NCI-H1694 treated with DMSO at 0.1 percent for 48 hours (cell line): ENCODE measurements at places on chromosomes 13 and 19.

- DNase-seq: no peak
Observed at GRCh38 chr19:19626516-19627472, 1.2 kb downstream of the LPAR2 start.

DNA sequence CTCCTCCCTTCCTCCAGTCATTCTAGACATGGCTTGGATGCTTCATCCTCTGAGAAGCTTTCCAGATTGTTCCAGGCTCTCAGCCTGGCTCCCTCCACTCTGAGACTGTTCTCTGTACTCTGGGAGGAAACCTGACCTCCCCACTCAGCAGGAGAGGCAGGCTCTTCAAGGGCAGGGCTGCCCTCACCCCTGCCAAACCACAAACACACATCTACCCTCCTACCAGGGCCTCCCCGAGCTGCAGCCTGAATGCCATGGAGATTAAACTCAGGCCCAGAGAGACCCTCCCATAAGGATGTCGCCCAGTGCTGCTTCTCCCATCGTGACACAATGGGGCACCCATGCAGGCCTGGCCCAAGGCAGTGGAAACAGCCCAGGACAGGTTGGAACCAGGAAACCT is 16.2 kb downstream of the NUMBL start:
- DNase-seq: no peak

- no peak for DNase-seq
Observed at GRCh38 chr13:65508338-65508737, 1721.8 kb downstream of the PCDH9 start.

DNA sequence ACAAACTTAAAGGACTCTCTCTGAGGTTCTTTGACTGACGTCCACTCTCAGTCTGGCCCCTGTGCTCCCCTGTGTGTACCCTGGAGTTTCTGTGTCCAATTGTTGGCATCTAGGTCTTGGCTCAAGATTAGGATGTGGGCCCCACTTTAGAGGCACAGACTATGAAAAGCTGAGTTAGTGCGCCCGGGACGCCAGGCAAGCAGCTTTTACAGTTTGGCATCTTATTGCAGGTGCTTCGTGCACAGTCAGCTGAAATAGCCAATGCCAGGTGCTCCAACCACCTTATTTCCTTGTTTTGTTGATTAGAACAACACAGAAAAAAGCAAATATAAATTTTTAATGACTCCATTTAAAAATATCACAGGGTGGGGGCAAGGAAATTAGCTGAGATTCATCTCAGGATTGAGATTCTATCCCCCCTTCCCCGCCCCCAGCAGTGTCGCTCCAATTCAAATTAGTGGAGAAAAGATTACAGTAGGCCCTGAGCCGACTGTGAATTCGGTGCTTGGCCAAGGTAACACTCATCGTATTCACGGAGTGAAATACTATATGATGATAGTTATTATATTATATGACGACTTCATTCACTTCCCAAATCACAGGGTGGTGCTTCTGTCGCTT is 4.3 kb downstream of the SOX1 start:
- DNase-seq: no peak

- no peak for DNase-seq
Observed at GRCh38 chr13:33891196-33891742, 73.3 kb downstream of the RFC3 start.

- no peak for DNase-seq
Observed at GRCh38 chr13:77729502-77730221, 32.2 kb downstream of the SLAIN1 start.

DNA sequence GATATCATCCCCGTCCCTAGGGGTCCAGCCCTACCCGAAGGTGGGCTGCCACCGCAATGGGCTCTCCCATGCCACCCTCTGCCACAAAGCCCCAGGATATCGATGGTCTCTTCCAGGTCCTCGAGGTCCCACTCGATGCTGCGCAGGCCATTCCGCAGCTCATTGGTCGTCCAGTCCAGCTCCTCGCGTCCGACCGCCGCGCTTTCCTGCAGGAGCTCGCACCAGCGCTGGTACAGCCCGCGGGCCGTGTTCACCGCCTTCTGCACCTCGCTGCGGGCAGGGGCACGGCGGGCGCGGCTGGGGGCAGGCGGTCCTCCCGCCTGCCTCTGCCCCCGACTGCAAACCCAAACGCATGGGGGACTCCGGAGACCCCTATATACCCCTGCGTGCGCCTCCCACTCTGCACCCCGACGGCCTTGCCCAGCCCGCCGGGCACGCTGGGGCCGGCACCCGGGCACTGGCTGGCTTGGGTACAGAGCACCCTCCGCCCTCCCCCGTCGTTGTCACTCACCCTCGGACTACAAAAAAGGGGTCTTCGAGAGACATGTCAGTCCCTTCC is 468 bp downstream of the STX10 start:
- no peak for DNase-seq

GRCh38 chr19:6100284-6100915 is 9.9 kb downstream of the RFX2 start:
- no peak for DNase-seq

DNA sequence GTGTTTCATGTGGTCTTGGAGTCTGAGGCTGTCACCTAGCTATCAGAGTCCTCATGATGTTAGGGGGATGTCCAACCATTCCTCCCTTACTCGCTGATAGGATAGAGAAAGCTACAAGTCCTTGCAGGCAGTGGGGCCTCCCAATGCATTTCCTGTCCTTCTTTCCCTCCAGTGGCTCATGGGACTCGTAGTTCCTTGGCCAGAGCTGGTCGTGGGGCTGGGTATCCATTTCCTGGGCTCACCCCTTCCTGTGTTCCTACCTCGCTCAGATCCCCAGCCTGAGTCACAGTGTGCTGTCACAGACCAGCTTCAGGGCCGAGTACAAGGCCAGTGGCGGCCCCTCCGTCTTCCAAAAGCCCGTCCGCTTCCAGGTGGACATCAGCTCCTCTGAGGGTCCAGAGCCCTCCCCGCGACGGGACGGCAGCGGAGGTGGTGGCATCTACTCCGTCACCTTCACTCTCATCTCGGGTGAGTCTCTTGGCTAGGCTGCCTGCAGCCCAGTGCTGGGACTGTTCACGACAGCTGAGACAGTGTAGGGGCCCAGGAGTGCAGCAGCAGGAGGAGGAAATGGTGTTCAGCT is 19.1 kb downstream of the TMEM150B start:
- DNase-seq: no peak

DNA sequence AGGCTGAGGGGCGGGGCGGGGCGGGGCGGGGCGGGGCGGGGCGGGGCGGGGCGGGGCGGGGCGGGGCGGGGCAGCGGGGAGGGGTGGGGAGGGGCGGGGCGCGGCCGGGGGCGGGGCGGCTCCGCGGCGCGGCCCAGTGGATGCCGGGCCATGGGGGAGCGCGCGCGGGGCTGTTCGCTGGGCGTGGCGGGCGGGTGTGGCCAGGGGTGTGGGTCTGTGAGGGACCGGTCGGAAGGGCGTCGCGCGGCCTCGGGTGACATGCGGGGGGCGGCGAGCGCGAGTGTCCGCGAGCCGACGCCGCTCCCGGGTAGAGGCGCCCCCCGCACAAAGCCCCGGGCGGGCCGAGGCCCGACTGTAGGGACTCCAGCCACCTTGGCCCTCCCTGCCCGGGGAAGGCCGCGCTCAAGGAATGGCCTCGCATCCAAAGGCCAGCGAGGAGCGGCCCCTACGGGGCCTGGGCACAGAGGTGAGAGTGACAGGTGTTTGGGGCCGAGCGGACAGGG is at the start of gene ZFP28:
ZFP28 (plus strand) TSS at position 188 of the 503 bp plus-strand sequence; CDS start at position 259, 71 bp downstream.
- peak; percentile 69 for DNase-seq

GRCh38 chr13:75985132-75985531 is 349.0 kb downstream of the LMO7 start:
- no peak for DNase-seq

GRCh38 chr13:100440751-100441425 is 147.7 kb downstream of the GGACT start:
- no peak for DNase-seq

- DNase-seq: no peak
Observed at GRCh38 chr13:29740961-29741360, 109.5 kb downstream of the UBL3 start.

DNA sequence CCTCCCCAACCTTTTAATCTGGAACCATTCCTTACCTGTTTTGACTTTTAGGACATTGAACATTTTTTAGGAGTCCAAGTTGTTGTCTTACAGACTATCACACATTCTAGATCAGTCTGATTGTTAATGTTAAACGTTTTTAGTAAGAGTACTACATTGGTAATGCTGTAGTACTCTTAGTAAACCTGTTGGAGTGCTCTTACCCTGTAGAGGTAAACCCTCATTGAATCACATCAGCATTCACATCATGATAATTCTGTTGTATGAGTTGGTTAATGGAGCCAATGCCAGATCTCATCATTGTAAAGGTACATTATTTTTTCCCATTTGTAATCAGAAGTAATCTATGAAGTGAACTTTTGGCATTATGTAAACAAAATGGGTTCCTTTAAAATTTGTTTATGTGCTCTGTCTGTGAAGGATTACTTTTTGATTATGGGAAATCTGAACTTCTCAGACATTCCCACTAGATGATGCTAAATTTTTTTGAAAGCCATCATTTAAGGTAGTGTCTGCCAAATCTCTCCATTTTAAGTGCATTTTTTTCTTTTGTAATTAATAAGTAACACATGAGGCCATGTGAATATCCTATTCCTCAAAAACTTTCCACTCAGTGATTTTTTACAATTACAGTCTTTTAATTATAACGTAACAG is 55.2 kb downstream of the VWA8 start:
- DNase-seq: peak; percentile 18

GRCh38 chr13:75760131-75761021 is 124.2 kb downstream of the LMO7 start:
- peak; percentile 63 for DNase-seq

- no peak for DNase-seq
Observed at GRCh38 chr13:20160306-20161274, at the start of gene GJA3. GJA3 (minus strand) TSS chr13:20161052; CDS start chr13:20143288, 17,764 bp downstream.

DNA sequence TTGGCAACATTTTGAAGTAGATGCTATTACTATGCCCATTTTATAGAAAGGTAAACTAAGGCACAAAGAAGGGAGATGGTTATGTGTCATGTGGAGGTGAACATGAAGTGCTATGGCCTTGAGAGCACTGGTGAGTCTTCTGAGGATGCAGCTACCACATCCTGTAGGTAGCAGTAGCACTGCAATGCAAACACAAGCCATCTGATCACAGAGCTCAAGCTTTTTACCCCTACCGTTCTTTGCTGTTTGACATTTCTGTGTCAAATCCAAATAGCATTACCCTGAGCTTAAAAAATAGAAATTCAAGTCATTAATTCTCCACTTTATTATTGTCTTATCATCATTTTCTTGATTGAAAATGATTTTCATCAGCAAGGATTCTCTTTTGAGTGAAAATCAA is 382.9 kb downstream of the KCTD12 start:
- no peak for DNase-seq

- DNase-seq: no peak
Observed at GRCh38 chr13:81375709-81376108, 1034.8 kb upstream of the SPRY2 start.

DNA sequence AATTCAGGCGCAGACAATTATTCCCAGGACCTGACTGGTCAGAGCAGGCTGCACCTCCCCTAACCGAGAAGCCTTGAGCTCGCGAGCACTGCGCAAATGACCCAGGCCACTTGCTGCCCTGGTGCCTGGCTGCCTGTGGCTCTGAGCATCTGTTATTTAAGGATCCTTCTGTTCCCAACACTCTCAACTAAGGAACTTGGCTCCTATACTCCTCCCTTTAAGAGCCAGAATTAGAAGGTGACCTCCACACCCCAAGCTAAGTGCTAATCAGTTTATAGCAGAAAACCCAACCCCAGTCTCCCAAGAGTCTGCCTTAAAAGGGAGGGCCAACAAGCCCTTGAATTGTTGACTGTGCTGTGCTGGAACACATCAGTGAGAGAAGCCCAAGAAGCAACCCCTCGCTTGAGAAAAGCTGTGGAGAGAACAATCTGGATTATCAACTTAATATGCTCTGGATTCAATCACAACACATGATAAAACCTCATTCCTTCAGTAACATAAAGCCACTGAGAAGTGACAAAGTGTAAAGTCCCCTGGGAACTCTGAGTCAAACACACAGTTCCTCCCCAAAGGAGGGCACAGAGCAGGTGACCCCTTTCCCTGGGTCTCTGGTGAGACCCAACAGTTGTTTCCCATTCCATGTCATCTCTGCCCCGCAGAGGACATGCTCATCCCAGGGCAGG is 14.6 kb downstream of the AKAP8L start:
- no peak for DNase-seq

- DNase-seq: no peak
Observed at GRCh38 chr13:83906240-83906820, 24.1 kb upstream of the SLITRK1 start.

DNA sequence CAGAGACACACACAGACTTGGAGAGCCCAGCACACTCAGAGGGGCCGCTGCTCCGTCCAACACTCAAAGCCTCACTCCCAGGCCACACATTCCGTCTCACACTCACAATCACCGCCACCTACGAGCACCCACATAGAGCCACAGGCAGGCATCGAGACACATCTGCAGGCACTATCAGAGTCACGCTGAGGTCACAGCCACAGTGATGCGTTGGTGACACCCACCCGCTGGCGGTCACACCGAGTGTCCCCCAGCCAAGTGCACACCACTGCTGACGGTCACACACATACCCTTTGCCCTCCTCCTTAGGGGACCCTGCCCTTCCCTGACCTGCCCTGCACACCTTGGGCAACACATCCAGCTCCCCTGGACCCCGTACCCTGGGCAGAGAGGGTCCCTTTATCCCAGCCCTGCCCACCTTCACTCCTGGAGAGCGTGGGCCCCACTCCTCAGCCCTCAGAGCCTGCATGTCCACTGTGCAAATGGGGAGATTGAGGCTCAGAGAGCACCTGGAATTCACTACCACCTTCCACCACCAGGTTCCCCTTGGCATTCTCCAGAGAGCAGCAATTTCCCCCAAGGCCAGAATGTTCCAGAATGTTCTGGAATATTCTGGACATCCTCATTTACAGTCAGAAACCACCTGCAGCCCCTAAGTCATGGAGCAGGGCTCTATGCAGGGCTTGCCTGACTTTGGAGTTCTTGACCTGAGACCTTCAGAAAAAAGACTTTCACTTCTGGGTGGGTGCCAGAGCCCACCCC is 5.4 kb downstream of the FUT5 start:
- DNase-seq: no peak

DNA sequence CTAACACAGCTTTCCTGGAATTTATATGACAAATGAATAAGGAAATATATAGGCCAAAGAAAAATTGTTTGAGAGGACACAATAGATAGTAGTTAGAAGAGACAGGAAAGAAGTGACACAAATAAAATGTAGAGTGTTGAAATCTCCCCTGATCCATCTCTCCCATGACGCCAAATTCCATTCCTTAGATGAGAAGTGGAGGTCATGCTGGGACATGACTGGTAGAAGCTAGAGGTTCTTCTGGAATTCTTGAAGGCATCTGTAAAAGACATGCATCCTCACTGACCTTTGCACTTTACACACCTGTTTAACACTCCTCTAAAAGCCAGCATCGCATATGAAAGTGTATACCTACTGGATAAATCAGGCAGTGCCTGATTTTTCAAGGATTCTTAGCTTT is 67.8 kb downstream of the DGKH start:
- no peak for DNase-seq

GRCh38 chr13:86201477-86201876 is 402.3 kb upstream of the SLITRK6 start:
- no peak for DNase-seq

- no peak for DNase-seq
Observed at GRCh38 chr13:65011378-65011777, 2218.8 kb downstream of the PCDH9 start.
